Activated naive CD8-positive, alpha-beta T cell treated with anti-CD3 and anti-CD28 coated beads for 36 hours (primary cell): ENCODE measurements at places on chromosomes 16 and 17. TPM values are rescaled to one million over a fixed set of nuclear protein-coding genes. Genes with fewer than 3 reads are reported as not detected.

The ADGRG3 gene
- total RNA-seq = not detected

The CCL15 gene
- not detected for total RNA-seq

DNA sequence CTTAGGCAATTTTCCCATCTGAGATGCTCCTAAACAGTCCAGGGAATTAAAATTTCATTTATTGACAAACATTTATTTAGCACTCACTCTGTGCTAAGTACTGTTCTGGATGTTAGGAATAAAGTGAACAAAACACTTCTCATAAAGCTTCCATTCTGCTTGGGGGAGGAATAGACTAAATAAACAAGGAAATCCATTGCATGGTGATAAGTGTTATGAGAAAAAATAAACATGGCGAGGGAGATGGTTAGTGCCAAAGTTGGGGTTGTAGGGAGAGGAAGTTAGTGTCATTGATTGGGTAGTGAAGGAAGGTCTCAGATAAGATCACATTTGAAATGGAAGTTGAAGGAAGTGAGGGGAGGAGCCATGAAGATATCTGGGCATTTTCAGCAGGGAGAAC lies 72.2 kb upstream of the CES5A start:
- DNase-seq = no peak
- H3K36me3 ChIP-seq = no peaks in the 10 kb centered on the region
- no peak overlapping the region for H3K4me3 ChIP-seq
- no peaks in the 10 kb centered on the region for H3K4me1 ChIP-seq
- no peak overlapping the region for H3K27ac ChIP-seq

- peaks cover 8% of the 10 kb centered on the region for H3K36me3 ChIP-seq
- no peaks in the 10 kb centered on the region for H3K27me3 ChIP-seq
- DNase-seq = no peak
- no peak overlapping the region for H3K4me3 ChIP-seq
- H3K4me1 ChIP-seq = peaks cover 22% of the 10 kb centered on the region
- H3K27ac ChIP-seq = no peak overlapping the region
Observed at GRCh38 chr17:28369684-28370034, 448 bp downstream of the VTN start.

- peaks cover 12% of the 10 kb centered on the region for H3K27me3 ChIP-seq
- H3K27ac ChIP-seq = no peak overlapping the region
- no peaks in the 10 kb centered on the region for H3K36me3 ChIP-seq
- peak; percentile 75 for DNase-seq
Observed at GRCh38 chr17:3535253-3535995, 22.2 kb downstream of the TRPV3 start.

DNA sequence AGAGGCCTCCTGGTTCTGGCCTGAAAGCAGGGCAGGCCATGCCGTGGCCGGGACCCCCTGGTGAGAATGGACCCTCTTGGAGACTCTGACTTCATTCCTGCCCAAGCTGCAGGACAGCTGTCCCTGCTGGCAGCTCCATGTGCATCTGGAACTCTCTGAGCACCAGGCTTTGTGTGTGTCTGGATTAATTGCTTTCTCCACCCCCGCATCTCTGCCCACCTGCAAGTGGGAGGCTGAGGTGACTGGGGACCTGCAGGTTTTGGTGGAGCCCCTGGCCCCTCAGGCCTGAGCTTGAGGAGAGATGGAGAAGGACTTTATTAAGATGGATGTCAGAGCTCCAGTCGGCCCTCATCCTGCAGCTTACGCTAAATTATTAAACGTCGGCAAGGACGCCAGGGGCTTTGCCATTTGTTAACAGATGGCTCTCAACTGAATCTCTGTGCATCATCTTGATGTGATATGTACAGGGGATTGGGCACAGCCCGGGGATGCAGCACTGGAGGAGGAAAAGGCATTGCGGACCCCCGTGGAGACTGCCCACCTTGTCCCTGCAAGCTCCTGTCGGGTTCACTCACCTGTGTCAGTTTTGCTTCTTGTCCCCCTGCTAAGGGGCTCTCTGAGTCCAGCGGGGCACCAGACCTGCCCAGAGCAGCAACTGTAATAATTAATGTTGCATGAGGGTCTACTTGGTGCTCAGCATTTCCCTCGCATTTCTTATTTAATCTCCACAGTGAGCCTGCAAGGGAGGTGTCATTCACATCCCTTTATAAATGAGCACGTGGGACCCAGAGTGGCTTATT lies 154.1 kb upstream of the RPL38 start:
- DNase-seq = no peak
- no peaks in the 10 kb centered on the region for H3K4me1 ChIP-seq
- H3K27me3 ChIP-seq = peaks cover 28% of the 10 kb centered on the region
- H3K36me3 ChIP-seq = no peaks in the 10 kb centered on the region
- H3K27ac ChIP-seq = no peak overlapping the region

DNA sequence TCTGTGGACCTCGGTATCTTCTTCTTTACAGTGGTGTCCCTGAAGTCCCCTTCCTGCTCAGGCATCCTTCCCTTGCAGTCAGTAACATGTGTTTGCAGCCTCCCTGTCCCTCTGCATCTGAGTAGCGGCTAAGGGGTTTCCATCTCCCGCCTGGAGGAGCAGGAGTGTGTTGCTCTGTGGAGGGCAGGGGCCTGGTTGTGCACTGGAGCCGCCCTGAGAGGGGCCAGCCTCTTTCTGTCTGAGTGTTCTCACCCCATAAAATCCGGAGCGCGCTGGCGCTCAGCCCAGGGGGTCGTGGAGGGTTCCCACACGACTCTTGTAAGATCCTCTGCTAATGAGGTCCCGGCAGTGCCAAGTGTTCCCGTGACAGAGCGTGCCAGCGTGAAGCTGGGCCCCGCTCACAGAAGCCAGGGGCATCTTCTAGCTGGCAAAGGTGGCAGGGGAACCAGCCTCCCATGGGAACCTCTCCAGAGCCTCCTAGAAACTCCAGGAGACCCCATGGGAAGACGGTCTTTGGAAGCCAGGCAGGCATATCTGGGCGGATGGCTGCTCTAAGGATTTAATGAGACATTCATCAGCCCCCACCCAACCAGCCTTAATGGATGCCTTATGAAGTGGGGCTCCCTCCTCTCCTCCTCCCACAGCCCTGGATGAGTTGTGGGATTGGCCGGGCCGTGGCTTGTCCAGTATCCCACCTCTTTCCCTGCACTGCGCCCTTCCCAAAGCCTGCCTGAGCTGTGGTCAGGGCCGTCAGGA lies 91.4 kb upstream of the GSE1 start:
- no peak overlapping the region for H3K4me3 ChIP-seq
- no peaks in the 10 kb centered on the region for H3K36me3 ChIP-seq
- no peaks in the 10 kb centered on the region for H3K4me1 ChIP-seq
- no peak overlapping the region for H3K27ac ChIP-seq

GRCh38 chr16:49559242-49559641 lies 185.6 kb downstream of the C16orf78 start:
- H3K4me1 ChIP-seq = no peaks in the 10 kb centered on the region
- no peaks in the 10 kb centered on the region for H3K36me3 ChIP-seq
- DNase-seq = no peak
- no peak overlapping the region for H3K4me3 ChIP-seq

GRCh38 chr17:6603744-6604325 lies 36.7 kb downstream of the KIAA0753 start:
- DNase-seq = no peak
- H3K4me3 ChIP-seq = no peak overlapping the region
- peaks cover 15% of the 10 kb centered on the region for H3K36me3 ChIP-seq
- no peaks in the 10 kb centered on the region for H3K27me3 ChIP-seq
- no peak overlapping the region for H3K27ac ChIP-seq

GRCh38 chr17:52026075-52026474 lies 132.4 kb downstream of the CA10 start:
- H3K4me3 ChIP-seq = no peak overlapping the region
- no peak overlapping the region for H3K27ac ChIP-seq
- DNase-seq = no peak
- H3K36me3 ChIP-seq = no peaks in the 10 kb centered on the region
- peaks cover 11% of the 10 kb centered on the region for H3K27me3 ChIP-seq

DNA sequence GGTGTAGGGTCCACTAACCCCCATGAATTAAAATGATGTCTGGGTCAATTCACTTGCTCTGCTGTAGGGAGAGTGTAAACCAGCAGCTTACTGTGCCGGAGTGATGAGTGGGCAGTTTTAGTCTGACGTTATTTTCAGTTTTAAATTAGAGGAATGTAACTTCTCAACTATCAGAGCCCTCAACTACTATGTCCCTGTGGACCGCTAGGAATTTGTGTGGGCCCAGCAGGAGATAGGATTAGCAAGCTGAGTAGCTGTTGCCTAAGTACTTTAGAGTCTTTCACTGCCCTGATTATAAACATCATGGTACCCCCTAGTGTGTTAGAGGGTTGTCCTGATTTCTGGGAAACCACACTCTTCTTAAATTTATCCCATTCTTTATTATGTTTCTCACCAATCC lies 11.4 kb downstream of the MARVELD3 start:
- H3K27ac ChIP-seq = no peak overlapping the region
- H3K4me3 ChIP-seq = no peak overlapping the region
- no peak for DNase-seq
- peaks cover 3% of the 10 kb centered on the region for H3K36me3 ChIP-seq
